HS-5 (cell line): ENCODE measurements at places on chromosomes 11 and 22.

DNA sequence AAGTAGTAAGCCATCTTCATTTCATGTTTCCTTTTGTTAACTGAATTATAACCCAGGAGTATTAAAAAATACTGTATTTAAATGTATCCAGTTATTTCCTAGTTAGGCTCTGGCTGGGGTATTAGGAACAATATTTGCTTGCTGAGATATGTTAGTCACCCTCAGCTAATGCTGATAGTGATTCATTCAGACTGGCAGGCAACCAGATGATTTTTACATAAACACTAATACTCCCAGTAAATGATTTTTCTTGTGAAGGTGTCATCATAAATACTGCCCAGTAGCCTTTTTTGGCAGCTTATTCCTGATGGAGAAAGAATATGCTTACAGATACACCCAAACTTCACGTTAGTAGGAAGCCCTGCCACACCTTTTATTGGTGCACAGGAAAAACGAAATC lies 8.1 kb downstream of the YWHAH start:
- peak; percentile 76 for DNase-seq

DNA sequence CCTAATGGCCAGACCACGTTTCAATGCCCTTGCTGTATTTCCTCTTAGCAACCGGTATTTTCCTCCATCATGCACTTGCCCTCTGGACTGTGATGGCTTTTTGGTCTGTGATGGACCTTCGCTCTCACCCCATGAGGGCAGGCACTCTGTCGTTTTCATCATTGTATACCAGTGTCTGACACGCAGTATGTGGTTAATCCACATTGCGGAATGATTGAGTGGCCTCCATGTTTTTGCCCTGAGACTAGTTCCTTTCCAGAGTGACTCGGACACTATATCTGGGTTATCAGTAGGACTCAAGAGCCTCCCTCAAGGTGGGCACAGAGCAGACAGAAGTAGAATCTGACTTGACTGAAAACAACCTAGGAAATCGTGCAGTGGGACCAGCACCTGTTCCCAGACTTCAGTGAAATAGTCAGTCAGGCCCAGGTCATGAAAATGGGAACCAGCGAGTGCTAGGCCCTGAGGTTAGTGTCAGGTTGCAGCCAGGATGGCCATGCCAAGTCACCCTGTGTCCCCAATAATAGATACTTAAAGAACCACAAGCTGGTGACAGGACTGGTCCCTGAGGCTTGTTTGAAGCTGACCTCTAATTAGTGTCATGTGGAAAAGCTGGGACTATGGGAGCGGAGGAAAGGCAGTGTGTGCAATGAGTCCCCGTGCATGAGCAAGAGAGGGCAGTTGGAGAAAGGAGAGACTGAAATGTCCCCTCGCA lies 464.7 kb downstream of the INSC start:
- DNase-seq = no peak

- no peak for DNase-seq
These were observed 263.8 kb upstream of the LUZP2 start for GRCh38 chr11:24233041-24233440.

DNA sequence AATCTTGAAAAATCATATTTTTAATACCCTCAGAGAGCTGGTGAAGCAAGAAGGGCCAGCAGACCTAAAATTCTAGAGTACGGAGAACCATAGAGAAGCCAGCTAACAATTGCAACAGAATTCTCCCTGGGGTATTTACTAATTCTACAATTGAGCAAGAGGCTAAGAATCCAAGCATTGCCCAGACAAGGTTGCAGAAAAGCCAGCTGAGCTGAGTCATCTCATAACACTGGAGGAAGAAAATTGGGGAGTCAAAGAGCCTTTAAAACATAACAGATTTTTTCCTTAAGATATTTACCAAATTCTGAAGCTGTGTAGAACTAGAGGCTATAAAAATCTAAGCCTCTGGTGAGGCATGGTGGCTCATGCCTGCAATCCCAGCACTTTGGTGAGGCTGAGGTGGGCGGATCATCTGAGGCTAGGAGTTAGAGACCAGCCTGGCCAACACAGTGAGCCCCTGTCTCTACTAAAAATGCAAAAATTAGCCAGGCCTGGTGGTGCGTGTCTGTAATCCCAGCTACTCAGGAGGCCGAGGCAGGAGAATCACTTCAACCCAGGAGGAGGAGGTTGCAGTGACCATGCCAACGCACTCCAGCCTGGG lies 13.6 kb upstream of the TMEM216 start:
- DNase-seq = peak; percentile 93

GRCh38 chr11:100705447-100705846 lies 18.4 kb downstream of the ARHGAP42 start:
- DNase-seq = no peak

DNA sequence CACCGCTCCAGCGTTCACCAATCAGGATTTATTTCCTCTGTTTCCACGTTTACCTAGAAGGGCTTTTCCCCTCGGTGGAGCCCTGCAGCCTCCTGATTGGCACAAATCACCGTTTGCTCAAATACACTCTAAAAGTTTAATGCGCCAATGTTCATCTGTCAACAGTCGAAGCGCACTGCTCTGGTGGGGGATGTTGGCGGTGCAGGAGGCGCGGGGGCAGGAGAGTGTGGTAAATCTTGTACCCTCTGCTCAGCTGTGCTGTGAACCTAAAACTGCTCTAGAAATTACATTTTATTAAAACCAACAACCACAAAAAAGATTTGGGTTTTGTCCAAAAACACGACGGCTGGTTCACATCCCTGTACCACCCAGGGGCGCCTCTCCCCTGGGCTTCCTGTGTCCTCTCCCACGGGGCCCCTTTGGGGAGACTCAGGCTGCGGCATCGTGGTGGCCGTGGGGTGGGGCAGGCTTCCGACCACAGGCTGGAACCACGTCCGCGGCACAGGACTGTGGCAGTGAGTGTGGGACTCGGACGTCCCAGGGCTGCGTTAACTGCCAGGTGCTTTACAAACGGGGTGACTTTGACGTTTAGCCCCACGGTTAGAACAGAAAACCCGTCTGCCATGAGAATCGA lies 13.5 kb downstream of the TTLL8 start:
- DNase-seq = no peak

- no peak for DNase-seq
These were observed 510.7 kb downstream of the CNTN5 start for GRCh38 chr11:99531468-99531867.

- DNase-seq = peak; percentile 35
These were observed 25.8 kb downstream of the DDIAS start for GRCh38 chr11:82927264-82927880.

DNA sequence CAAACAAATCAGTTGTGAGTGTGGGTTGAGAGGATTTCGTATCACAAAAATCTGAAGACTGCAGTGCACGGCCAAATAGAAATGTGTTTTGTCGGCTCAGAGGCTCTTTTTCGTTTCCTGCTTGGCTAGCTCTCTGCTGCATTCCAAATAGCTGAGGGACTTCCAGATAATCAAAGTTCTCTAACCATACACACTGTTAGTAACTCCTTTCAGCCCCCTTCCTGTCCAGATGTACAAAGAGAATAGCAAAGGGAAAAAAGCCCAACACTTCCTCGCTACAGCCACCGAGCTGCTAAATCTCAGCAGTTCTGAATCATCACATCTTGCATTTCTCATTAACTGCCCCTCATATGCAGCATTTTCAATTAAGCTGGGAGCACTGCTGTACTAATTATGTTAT lies 203.1 kb downstream of the TENM4 start:
- DNase-seq = peak; percentile 52

DNA sequence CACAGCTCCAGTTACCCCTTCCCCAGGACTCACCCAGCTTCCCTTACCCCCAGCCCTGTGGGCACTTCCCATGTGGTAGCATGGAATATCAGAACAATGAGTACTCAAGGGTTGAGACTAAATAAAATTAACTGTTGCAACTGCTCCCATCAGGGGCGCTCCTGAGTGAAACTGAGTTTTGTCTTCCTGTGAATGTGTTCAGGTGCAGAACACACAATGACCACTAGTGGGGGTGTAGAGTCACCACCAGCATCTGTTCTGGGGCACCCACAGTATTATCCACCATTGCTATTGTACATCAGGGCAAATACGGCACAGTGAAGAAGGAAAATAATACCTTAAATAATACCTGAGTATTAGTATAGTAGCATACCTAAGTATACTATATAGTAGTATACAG lies 689.7 kb downstream of the TBC1D22A start:
- DNase-seq = no peak

DNA sequence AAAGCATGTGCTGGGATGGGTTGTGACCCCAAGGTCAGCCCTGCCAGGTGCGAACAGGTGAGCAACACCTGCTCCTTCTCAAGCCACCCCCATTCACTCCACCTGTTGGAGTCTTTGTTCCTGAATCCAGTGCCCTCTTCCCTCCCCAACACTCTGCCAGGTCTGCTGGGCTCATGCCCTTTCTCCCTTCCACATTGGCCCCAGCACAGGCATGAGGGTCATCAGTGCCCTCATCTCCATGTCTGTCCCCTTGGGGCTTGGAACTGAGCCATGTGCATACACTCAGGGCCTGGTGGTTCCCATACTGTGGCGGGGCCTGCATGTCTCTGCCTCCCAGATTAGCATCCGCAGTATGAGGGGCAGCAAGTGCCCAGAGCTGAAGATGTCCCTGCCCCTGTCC lies 19.1 kb downstream of the RFPL2 start:
- no peak for DNase-seq

DNA sequence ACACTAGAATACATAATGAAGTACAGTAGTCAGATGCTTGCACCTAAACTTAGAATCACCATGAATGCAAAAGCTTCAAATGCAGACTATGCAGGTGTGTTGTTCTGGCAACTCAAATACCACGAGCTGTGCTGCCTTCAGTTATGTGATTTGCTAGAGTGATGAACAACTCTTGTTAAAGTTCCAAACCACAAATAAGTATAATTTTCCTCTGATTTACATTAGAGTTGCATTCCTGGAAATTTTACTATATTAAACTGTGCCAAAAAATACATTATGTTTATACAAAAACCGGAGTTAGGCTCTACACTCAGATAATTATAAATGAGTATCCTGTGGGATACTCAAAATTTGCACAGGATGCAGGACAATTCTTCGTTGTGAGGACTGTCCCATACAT lies 3.0 kb downstream of the TMEM218 start:
- DNase-seq = no peak

GRCh38 chr11:27242591-27242990 lies 120.4 kb downstream of the CCDC34 start:
- DNase-seq = no peak

DNA sequence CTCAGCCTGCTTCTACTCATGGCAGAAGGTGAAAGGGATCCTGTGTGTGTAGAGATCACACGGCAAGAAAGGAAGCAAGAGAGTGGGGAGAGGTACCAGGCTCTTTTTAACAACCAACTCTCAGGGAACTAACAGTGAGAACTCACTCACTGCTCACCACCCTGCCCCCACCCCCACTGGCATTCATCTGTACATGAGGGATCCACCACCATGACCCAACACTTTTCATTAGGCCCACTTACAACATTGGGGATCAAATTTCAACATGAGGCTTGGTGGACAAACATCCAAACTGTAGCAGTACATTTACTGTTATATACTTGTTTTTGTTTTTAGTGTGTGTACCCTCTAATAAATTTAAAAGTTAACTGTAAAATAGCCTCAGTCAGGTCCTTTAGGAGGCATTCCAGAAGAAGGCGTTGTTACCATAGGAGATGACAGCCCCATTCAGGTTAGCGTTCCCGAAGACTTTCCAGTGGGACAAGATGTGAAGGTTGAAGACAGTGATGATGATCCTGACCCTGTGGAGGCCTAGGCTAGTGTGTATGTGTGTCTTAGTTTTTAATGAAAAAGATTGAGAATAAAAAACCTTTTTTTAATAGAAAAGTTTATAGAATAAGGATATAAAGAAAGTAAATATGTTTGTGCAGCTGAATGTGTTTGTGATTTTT lies 11.3 kb downstream of the CUL5 start:
- DNase-seq = no peak

GRCh38 chr11:6625156-6625831 lies 6.1 kb upstream of the TPP1 start:
- no peak for DNase-seq

- DNase-seq = no peak
These were observed 28.4 kb upstream of the TTC12 start for GRCh38 chr11:113286009-113286408.

GRCh38 chr11:68965901-68966853 lies 14.6 kb downstream of the MRGPRD start:
- no peak for DNase-seq

DNA sequence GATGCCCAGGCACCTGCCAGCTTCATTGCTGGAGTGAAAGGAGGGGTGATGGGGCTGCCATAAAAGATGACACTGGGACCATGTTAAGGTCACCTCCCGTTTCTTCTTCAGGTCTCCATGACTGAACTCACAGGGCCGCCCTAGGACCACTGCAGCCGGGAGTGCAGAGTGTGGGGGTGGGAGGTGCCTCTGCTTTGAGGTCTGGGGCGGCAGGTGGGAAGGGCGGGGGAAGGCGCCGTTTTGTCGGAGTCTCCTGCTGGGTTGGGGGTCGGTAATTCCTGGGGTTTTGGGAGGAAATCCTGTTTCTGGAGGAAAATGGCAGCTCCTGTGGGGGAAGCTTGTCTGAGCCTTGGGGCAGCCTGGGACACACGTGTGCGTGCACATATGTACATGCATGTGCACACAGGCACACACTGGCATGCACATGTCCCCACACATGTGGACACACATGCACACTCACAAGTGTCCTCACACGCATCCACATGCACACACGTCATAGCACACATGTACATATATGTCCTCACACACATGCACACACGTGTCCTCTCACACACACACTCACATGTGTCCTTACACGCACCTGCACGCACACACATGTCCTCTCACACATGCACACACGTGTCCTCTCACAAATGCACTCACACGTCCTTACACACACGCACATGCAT lies 990.9 kb downstream of the BRD1 start:
- DNase-seq = no peak

GRCh38 chr11:65183201-65183891 lies 1.6 kb downstream of the CAPN1 start:
- DNase-seq = no peak

- peak; percentile 69 for DNase-seq
These were observed 30.1 kb downstream of the SBF2 start for GRCh38 chr11:10263929-10264328.

GRCh38 chr11:14972581-14973495 lies 687 bp upstream of the CALCA start:
- DNase-seq = no peak

- no peak for DNase-seq
These were observed 100.3 kb downstream of the RRM1 start for GRCh38 chr11:4194889-4195288.

DNA sequence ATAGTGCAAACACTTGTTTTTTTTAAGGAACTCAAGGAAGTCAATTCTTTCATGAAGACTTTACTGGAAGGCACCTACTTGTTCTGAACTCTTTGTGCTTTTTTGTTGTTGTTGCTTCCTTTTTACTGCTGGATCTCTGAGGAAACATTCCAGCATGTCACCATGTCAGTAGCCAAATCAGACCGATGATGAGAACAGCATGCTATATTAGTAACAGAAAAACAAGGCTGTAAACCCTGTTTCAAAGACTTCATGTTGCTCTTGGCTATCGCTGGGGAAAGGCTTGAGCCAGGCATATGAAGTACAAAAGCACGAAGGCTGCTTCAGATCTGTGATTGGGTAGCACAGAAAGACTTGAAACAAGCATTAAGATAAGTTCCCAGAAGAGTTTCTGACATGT lies 125.6 kb upstream of the SLC5A12 start:
- no peak for DNase-seq
